ENCODE measurements at places on chromosomes 4 and X. TPM values are rescaled to one million over a fixed set of nuclear protein-coding genes. Genes with fewer than 3 reads are reported as not detected.

MAGEA2 gene
- total RNA-seq: not detected

INTS12 gene
- total RNA-seq: 18.0 TPM

FGG gene
- 0.42 TPM for total RNA-seq

ERCC6L gene
- 0.18 TPM for total RNA-seq

DNA sequence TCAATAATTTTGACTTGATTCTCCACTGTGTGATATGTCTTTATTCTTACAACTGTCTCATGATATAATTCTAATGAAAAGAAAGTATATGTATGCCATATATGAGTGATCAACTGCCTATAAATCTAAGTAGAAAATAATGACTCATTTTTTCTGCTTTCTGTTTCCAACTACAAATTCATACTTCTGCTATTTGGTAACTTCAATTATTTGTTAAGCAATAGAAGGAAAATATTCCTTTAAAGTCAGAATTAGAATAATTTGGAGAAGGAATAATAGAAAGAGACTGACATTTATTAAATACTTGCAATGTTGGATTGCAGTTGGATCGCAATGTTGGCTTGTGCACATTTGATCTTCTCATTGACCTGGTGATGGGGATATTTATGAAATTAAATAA is 204.2 kb upstream of the PACRGL start:
- DNase-seq: no peak

DNA sequence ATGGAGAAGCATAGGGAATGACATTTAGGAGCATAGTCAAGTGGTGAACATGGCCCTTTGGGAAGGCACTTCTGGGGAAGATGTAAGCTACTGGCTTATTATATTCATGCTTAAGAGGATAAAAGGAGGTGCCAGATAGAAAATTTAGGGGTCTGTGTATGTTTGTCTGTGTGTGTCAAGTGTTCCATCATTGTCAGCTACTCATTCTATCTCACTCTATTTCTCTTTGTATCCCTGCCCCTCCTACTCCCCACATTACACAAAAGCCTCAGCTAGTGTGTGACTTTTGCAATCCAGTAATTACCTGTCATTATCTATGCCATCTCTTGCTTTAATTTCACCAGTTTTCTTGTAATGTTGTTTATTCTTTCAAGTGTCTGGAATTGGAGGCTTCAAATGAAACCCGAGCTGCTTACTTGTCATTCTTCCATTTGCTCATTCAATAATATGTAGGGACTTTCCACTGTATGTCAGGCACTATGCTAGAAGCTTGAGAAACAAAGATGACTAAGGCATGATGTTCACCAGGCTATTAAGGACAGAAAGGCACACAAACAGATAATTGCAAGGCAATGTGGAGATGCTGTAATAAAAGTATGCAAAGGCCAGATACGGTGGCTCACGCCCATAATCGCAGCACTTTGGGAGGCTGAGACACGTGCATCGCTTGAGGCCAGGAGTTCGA is 229.8 kb upstream of the TEX13C start:
- no peak for DNase-seq

GRCh38 chr4:61373901-61374440 is 173.8 kb downstream of the ADGRL3 start:
- DNase-seq: no peak

- peak; percentile 78 for DNase-seq
Observed at GRCh38 chr4:6470502-6471306, 1.7 kb downstream of the PPP2R2C start.

Measured in left cardiac atrium (tissue), 4 donors.